ENCODE measurements at places on chromosomes 2 and 18. TPM values are rescaled to one million over a fixed set of nuclear protein-coding genes. Genes with fewer than 3 reads are reported as not detected.

- H3K27me3 ChIP-seq, result peaks cover 42% of the 10 kb centered on the region
- no peaks in the 10 kb centered on the region for H3K36me3 ChIP-seq
- H3K27ac ChIP-seq, result no peak overlapping the region
These were observed 5.0 kb downstream of the LDLRAD4 start for GRCh38 chr18:13223311-13224143.

- H3K4me1 ChIP-seq, result peaks cover 7% of the 10 kb centered on the region
- H3K36me3 ChIP-seq, result no peaks in the 10 kb centered on the region
- DNase-seq, result no peak
- H3K4me3 ChIP-seq, result no peak overlapping the region
These were observed 19.6 kb upstream of the KIF3C start for GRCh38 chr2:26001743-26002351.

GRCh38 chr2:226847090-226847489 lies 11.2 kb downstream of the RHBDD1 start:
- no peaks in the 10 kb centered on the region for H3K27me3 ChIP-seq
- DNase-seq, result no peak
- H3K27ac ChIP-seq, result no peak overlapping the region
- peaks cover 21% of the 10 kb centered on the region for H3K4me1 ChIP-seq
- H3K4me3 ChIP-seq, result no peak overlapping the region

- DNase-seq, result no peak
- H3K4me1 ChIP-seq, result no peaks in the 10 kb centered on the region
- H3K27ac ChIP-seq, result no peak overlapping the region
These were observed 115.5 kb downstream of the DSC3 start for GRCh38 chr18:30927042-30927441.

DNA sequence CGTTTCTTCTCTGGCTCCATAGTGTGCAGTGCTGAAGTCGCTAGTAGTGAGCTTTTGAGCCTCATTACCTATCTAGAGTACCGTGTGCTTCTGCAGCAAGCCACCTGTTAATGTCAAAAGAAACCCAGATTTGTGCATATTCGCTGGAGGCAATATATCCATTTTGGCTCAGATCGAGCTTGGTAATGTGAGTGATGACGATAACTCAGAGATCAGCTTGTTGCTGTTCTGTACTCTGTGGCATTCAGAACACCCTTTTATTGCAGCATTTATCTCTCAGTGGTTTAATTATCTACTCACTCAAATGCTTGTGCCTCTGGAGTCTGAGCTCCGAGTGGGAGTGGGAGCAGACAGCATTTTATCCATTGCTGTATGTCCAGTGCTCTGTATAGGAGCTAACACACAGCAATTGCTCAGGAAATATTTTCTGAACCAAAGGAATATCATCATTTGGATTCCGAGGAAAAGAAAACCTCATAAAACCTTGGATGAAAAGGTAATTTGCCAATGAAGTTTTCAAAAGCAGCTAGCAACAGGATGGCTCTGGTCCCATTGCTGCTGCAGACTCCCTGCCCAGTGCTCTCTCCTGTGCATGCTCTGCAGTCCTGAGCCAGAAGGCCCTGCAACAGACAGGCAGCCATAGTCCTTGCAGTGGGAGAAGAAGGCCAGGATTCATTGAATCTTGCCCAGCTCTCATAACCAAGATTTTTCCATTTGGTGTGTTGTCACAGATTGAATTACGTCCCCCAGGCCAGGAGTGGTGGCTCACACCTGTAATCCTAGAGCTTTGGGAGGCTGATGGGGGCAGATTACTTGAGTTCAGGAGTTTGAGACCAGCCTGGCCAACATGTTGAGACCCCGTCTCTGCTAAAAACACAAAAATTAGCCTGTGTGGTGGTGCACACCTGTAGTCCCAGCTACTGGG lies 183.8 kb downstream of the MYCN start:
- no peaks in the 10 kb centered on the region for H3K36me3 ChIP-seq
- H3K4me3 ChIP-seq, result no peak overlapping the region
- H3K4me1 ChIP-seq, result no peaks in the 10 kb centered on the region
- no peaks in the 10 kb centered on the region for H3K27me3 ChIP-seq
- H3K27ac ChIP-seq, result no peak overlapping the region

HTR2B gene
- total RNA-seq, result not detected

CTLA4 gene
- 66.6 TPM for total RNA-seq

- H3K36me3 ChIP-seq, result peaks cover 40% of the 10 kb centered on the region
- H3K27me3 ChIP-seq, result no peaks in the 10 kb centered on the region
- no peak overlapping the region for H3K27ac ChIP-seq
- H3K4me1 ChIP-seq, result peaks cover 34% of the 10 kb centered on the region
These were observed 15.5 kb downstream of the CUL3 start for GRCh38 chr2:224569654-224570053.

DNA sequence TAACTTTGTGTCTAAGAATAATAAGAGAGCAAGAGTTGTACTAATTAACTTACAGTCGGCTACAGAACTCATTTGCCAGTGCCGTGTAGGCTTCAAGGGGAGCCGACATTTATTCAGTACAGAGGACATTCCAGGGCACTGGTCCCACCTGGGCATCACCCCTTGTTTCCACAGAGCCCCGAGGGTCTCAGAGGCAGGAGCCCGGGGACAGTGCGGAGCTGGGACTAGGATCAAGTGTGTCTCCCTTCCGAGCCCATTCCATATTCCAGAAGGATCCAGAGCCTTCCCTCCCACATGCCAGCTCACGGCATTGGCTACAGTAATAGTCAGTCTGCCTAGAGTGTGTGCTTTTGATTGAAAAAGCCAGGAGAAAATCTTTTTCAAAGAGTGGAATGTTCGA lies 71.5 kb upstream of the CTDP1 start:
- no peaks in the 10 kb centered on the region for H3K4me1 ChIP-seq
- no peaks in the 10 kb centered on the region for H3K27me3 ChIP-seq
- no peak for DNase-seq
- no peak overlapping the region for H3K27ac ChIP-seq
- H3K4me3 ChIP-seq, result no peak overlapping the region

DNER gene
- not detected for total RNA-seq

HOXD3 gene
- total RNA-seq, result not detected

DNA sequence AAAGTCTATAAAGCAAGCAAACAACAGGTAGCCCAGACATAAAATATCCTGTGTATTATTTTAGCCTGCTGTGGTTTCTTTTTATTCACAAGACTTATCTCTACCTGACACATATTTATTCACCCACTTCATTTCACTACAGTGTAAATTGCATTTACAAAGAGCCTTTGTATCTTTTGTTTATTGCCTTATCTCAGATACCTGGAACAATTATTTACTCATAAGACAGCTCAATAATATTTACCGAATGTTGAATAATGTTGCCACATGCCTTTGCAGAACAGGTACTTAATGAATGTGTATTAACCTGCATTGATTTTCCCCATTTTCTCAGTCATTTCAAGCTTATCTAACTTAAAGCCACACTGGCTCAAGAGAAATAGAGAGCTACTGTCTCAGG lies 603.6 kb downstream of the FBXO15 start:
- no peaks in the 10 kb centered on the region for H3K4me1 ChIP-seq
- H3K27me3 ChIP-seq, result no peaks in the 10 kb centered on the region
- no peaks in the 10 kb centered on the region for H3K36me3 ChIP-seq
- H3K27ac ChIP-seq, result no peak overlapping the region

RAB6D gene
- total RNA-seq, result not detected

- DNase-seq, result no peak
- peaks cover 23% of the 10 kb centered on the region for H3K36me3 ChIP-seq
- H3K27ac ChIP-seq, result no peak overlapping the region
These were observed 16.1 kb downstream of the ST3GAL5 start for GRCh38 chr2:85872536-85873161.

DNA sequence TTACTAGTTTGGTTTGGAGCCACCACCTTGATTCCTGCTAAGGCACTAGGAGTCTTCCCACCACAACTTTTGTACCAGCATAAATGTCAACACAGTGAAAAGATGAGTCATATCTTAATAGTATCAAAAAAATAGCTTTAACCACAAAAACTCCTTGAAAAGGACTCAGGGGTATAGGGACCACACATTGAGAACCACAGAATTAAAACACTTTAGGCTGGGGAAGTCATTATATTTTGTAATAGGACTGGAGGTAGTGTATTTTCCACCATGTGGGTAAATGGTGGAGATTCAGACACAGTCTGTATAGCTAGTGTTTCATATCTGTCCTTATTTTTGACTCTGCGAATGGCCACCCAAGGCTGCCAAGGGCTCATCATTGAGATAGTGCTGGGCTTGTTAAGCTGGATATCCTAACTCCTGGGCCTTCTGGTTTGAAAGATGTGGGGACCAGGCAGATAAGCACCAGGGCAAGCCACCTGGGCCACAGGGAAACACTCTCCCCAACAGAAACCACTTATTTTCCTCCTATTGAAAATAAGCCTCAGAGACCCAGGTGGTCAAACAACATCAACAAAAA lies 19.1 kb upstream of the FHL2 start:
- no peak for DNase-seq
- H3K27ac ChIP-seq, result no peak overlapping the region
- H3K4me3 ChIP-seq, result no peak overlapping the region
- peaks cover 40% of the 10 kb centered on the region for H3K27me3 ChIP-seq

DNA sequence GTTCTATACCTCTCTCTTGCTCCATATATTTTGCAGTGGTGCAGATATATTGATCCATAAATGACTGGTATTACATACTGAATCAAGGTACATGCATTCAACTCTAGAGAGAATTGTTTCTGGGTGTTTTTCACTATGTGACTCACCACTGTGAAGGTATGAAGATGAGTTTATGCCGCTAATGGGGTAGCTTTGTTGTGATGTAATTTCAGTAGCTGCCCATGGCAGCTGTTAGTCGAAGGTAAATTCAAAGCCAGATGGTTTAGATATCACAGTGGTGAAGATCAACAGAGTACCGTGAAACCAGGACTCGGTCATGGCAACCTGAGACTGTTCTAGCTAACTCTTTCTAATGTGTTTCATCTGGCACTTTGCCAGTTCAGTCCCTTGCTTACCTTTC lies 50.4 kb downstream of the PKP4 start:
- no peak for DNase-seq
- no peak overlapping the region for H3K4me3 ChIP-seq
- no peak overlapping the region for H3K27ac ChIP-seq
- no peaks in the 10 kb centered on the region for H3K27me3 ChIP-seq
- H3K36me3 ChIP-seq, result no peaks in the 10 kb centered on the region

DNA sequence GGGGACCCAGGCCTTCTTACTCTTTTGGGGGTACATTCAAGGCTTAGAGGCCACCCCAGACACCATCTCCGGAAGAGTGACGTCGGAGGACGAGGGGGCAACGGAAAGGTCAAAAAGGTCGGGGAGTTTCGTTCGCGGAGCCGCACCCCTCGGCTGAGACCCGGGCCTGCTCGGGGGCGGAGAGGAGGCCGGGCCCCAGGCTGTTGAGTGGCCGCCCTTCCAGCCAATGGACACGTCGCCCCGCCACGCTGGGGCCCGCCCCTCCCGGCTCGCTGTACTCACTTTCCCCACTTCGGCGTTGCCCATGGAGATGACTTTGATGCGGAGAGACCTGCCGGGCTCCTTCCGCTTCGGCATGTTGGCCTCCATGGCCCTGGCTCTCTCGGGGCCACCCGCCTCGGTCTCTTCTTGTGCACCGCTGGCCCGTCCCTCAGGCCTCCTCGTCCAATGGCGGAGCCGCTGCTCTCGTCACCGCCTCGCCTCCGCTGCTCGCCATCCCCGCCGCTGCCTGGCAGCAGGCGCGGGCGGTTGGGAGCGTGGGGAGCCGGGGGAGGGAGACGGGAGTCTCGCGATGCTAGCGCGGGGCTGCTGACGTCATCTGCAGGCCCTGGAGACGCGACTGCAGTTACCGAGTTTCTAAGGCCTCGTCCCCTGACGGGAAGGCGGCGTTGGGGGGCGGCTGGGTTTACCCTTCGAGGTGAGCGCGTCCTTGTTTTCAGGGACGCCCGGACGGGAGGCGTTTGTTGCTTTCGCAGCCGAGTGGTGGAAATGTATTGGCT lies at the start of gene DNAJC27:
TSS of gene DNAJC27 (minus strand) at position 420 of the 779 bp plus-strand sequence. CDS start at position 369, 51 bp downstream.
- no peaks in the 10 kb centered on the region for H3K27me3 ChIP-seq
- peak within 1 kb of the TSS; percentile 96 for H3K4me3 ChIP-seq
- peak within 1 kb of the TSS; percentile 100 for H3K27ac ChIP-seq
- H3K4me1 ChIP-seq, result peaks cover 23% of the 10 kb centered on the region
- DNase-seq, result peak; percentile 98

DNA sequence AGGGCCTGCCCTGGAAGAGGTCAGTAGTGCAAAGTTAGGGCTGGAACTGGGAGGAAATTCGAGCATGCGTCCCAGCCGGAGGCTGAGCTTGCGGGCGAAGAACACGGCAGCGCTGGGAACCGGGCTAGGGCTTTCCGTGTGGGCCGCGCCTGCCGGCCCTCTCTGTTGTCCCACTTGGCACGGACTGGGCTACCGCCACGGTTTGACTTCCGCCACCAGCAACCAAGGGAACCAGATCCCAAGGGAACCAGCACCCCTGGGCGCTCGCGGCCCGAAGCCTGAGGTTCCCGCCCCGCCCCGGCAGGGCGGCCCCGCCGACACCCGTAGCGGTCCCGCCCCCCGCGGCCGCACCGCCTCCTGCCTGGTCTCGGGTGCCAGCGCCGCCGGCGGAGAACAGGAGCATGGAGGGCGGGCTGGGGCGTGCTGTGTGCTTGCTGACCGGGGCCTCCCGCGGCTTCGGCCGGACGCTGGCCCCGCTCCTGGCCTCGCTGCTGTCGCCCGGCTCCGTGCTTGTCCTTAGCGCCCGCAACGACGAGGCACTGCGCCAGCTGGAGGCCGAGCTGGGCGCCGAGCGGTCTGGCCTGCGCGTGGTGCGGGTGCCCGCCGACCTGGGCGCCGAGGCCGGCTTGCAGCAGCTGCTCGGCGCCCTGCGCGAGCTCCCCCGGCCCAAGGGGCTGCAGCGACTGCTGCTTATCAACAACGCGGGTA lies at the start of gene SPR:
TSS of gene SPR (plus strand) at position 377 of the 708 bp plus-strand sequence. CDS start at position 402, 25 bp downstream.
- H3K27me3 ChIP-seq, result peaks cover 50% of the 10 kb centered on the region
- no peak within 1 kb of the TSS for H3K27ac ChIP-seq
- H3K4me1 ChIP-seq, result peaks cover 6% of the 10 kb centered on the region

- peak; percentile 51 for DNase-seq
- H3K27ac ChIP-seq, result peak overlapping the region; percentile 76
- H3K27me3 ChIP-seq, result peaks cover 4% of the 10 kb centered on the region
- H3K36me3 ChIP-seq, result peaks cover 16% of the 10 kb centered on the region
These were observed 1.6 kb downstream of the TSHZ1 start for GRCh38 chr18:75211953-75212750.

- peaks cover 17% of the 10 kb centered on the region for H3K4me1 ChIP-seq
- H3K27ac ChIP-seq, result no peak overlapping the region
- H3K27me3 ChIP-seq, result no peaks in the 10 kb centered on the region
- H3K4me3 ChIP-seq, result no peak overlapping the region
- H3K36me3 ChIP-seq, result peaks cover 8% of the 10 kb centered on the region
These were observed 188.8 kb downstream of the CAMKMT start for GRCh38 chr2:44550561-44550960.

ALLC gene
- total RNA-seq, result not detected

KLHL14 gene
- not detected for total RNA-seq

CDCA7 gene
- total RNA-seq, result 89.0 TPM

MYOM1 gene
- 3.8 TPM for total RNA-seq

EPHA4 gene
- total RNA-seq, result 0.59 TPM

- H3K27ac ChIP-seq, result no peak overlapping the region
- H3K4me3 ChIP-seq, result no peak overlapping the region
- peaks cover 40% of the 10 kb centered on the region for H3K27me3 ChIP-seq
- H3K36me3 ChIP-seq, result no peaks in the 10 kb centered on the region
These were observed 92.7 kb downstream of the COPS8 start for GRCh38 chr2:237178396-237178795.

DNA sequence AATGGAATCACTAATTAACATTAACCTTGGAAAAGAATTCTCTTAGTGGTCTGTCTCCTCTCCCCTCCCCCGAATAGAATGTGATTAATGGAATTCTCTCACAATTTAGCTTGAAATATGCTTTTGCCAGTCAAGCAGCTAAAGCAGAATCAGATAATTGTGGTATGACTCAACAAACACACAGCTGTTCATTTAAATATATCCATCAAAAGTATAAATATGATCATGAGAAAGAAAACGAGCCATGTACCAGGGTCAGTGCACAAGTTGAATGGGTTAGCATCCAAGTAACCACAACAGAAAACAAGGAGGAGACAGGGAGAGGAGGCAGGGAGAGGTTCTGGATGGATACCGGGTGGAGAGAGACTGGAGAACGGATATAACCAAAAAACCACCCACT lies 66.9 kb downstream of the ACVR1 start:
- H3K4me1 ChIP-seq, result peaks cover 18% of the 10 kb centered on the region
- H3K27me3 ChIP-seq, result no peaks in the 10 kb centered on the region
- no peak overlapping the region for H3K4me3 ChIP-seq
